ENCODE measurements at places on chromosomes 16 and 17.
A peak's percentile ranks its signal among the peaks of the same experiment; 100 is the strongest.

- no peak for DNase-seq
These were observed 17.8 kb downstream of the OSBPL7 start for GRCh38 chr17:47803751-47804150.

GRCh38 chr16:75305364-75306098, 54.1 kb upstream of the BCAR1 start:
- no peak for DNase-seq

GRCh38 chr17:18038149-18038850, 668 bp downstream of the ATPAF2 start:
- peak; percentile 81 for DNase-seq

GRCh38 chr16:7744546-7745264, 412.1 kb downstream of the RBFOX1 start:
- no peak for DNase-seq

- DNase-seq: no peak
These were observed 10.2 kb downstream of the RSPRY1 start for GRCh38 chr16:57196286-57196685.

DNA sequence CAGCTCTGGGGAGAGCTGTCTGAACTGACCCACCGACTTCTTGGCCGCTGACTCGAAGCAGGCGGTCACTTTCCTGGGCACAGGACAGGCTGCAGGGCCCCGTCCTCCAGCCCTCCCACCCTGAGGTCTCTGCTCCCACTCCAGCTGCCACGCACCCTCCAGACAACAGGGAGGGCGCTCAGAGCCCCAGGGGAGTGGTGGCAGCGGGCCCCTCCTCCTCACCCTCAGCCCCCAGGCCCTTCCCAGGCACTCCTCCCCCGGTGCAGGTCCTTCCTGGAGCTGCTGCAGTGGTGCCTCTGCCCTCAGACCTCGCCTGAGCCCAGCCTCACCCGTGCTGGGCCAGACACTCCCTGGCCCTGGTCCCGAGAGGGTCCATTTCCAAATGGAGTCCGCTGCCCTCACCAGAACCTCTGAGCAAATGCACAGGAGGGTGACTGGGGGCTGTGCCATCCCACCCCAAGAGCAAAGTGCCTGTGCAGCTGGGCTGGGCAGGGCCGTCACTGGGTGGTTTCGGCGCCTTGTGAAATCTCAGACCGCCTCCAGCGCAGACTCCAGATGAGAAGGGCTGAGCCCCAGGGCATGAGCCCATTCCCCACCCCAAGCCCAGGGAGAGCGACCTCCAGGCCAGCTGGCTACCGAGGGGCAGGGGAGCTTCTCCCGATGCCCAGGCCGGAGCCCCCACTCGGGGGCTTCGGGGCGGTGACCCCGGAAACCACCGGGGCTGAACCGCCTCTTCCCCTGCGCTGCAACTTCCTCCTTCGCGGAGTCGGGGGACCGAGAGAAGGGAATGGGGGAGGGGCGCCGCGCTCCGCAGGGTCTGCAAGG, 717 bp downstream of the CYBA start:
- DNase-seq: peak; percentile 85

Data from B cell (primary cell).